ENCODE measurements at places on chromosomes 16 and 17. TPM values are rescaled to one million over a fixed set of nuclear protein-coding genes. Genes with fewer than 3 reads are reported as not detected.
A peak's percentile ranks its signal among the peaks of the same experiment; 100 is the strongest.

Gene HOXB7
- polyA plus RNA-seq, result 1.8 TPM

DNA sequence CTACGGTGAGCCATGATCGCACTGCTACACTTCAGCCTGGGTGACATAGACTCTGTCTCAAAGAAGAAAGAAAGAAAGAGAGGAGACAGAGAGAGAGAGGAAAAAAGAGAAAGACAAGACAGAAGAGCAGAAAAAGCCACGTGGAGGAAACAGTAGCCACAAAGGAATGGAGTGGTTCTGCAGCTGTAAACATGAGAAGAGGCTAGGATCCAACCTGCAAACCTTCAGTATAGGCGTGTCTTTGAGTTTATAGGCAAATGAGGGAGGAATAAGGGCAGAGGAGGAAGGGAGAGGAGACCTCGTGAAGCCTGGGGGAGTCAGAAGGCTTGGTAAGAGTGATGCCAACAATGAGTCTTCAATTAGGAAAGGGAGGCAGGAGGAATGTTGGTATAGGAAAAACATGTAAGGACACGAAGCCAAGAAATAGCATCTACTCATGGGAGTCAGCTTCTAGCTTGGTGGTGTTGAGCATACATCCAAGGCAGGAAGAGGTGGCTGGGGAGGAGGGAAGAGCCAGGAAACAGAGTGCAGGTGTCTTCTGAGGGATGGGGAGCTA lies 3.9 kb downstream of the MED9 start:
- no peak for DNase-seq

DNA sequence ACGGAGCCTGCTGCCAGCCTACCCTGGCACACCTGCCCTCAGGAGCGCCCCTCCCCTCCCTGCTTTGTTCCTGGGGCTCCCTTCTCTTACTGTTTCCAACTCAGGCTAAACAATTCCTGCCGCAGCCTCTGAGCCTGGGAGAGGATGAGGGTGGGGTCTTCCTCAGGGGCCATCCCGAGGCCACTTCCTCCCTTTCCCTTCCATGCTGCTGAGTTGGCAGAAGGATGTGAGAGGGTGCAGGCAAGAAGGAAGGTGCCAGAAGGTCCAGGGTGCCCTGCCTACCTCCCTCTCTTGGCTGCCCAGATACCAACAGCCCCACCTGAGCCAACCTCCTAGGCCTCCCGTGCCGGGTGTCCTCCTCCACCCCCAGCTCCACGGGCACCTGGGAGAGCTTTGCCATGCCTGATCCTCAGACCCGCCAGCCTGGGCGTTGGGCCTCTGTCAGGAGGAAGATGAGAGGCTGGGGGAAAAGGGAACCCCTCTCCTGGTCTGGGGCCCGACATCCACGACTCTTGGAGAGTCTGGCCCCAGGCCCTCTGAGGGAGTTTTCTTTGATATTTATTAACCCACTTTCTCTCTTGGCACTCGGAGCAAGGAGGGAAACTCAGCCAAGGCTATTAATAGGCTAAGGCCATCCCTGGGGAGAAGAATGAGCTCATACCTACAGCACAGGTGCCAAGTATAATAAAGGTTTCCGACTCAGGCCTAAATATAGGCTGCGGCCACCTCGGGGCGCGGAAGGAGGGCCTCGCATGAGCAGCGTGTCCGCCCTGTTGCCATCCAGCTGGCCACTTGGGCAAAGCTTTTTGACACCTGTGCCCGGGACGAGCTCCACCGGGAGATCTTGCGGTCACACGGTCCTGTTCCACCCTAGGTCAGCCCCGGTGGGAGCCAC lies 232.0 kb downstream of the ENGASE start:
- DNase-seq, result no peak

- no peak for DNase-seq
Observed at GRCh38 chr17:40910441-40910841, 25.4 kb upstream of the KRT20 start.

GRCh38 chr17:8921147-8921546 lies 44.4 kb downstream of the PIK3R5 start:
- DNase-seq, result no peak

Gene OR4D1
- polyA plus RNA-seq, result not detected

GRCh38 chr16:48197294-48197693 lies 41.5 kb upstream of the ABCC12 start:
- DNase-seq, result no peak

- DNase-seq, result no peak
Observed at GRCh38 chr17:55334881-55335540, 70.3 kb downstream of the HLF start.

DNA sequence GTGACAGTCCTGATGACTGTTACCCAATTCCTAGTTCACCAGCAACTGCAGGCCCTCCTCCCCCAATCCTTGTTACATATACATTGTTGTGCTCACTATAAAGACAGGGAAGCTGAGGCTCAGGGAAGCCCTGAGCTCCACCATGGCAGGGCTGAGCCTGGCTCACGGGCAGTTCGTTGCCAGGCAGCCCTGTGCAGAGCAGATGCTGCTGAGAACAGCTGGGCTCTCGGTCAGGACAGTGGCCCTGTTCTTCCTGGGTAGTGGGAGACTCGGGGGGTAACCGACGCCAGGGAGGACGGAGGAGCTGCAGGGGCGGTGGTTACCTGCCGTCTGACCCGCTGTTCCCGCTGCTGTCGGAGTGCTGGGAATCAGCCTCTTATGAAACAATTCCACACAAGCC lies 80.9 kb upstream of the ZNF469 start:
- DNase-seq, result no peak

- no peak for DNase-seq
Observed at GRCh38 chr17:27485716-27486495, 29.7 kb downstream of the KSR1 start.

- DNase-seq, result no peak
Observed at GRCh38 chr17:69733171-69734012, 318.9 kb downstream of the MAP2K6 start.

DNA sequence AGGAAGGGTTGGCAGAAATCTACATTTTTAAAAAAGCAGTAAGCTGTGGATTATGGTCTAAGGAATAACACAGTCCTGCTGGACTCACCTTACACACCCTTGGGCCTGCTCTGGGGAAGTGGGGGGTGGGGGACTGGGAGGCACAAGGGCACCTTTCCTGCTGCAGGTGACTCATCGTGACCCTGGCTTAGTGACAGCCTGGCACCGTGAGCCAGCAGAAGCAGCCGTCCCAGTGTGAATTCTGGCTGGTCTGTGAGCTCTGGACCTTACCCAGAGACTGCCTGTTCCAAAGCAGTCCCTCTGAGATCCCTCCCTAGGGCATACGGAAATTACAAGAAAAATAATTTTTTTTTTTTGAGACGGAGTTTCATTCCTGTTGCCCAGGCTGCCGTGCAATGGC lies 4.2 kb upstream of the CRK start:
- DNase-seq, result no peak

DNA sequence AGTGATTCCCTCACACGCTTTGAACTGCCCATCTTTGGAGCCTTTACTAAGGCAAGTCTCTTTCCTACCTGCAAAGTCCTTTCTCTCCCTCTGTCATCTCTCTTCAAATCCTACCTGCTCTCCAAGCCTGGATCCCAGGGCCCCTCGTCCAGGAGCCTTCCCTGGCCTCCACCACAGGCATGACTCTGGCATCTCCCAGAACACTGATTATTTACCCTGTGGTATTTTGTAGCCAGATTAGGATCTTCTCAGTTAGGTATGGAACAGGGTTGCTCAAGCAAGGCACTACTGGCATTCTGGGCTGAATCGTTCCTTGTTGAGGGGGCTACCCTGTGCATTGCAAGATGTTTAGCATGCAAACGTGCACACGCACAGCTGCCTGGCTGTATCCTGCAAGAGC lies 31.9 kb upstream of the POLR3E start:
- DNase-seq, result no peak

Gene HIGD1B
- 4.2 TPM for polyA plus RNA-seq

GRCh38 chr16:27671410-27671809 lies 121.5 kb downstream of the KATNIP start:
- DNase-seq, result no peak

DNA sequence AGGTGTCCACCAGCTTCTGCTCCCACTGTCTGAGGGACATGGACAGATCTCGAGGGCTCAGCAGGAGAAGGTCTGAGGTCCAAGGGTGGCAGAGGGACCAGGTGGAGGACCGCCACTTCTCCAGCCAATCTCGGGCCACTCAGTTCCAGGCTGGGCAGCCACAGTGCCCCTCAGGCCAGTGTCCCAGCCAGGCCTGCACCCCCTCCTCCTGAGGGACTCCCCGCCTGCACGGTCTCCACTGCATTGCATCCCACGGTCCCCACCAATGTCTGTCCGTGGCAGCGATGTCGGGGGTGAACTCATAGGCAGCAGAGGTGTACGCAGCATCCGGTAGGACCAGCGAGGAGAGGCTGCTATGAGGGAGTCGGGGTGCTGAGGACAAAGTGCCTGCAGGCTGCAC lies 64.2 kb upstream of the DOC2B start:
- no peak for DNase-seq

GRCh38 chr16:72959301-72959996 lies 88.5 kb downstream of the ZFHX3 start:
- no peak for DNase-seq

GRCh38 chr17:75549246-75550138 lies 24.0 kb downstream of the LLGL2 start:
- DNase-seq, result no peak

Gene SHBG
- polyA plus RNA-seq, result 0.51 TPM

GRCh38 chr17:55546481-55546880 lies 35.2 kb upstream of the SMIM36 start:
- no peak for DNase-seq

GRCh38 chr17:39144416-39144840 lies 7.0 kb downstream of the PLXDC1 start:
- DNase-seq, result peak; percentile 94

Gene G6PC1
- not detected for polyA plus RNA-seq

- DNase-seq, result no peak
Observed at GRCh38 chr16:67672306-67672705, 5.7 kb downstream of the C16orf86 start.

DNA sequence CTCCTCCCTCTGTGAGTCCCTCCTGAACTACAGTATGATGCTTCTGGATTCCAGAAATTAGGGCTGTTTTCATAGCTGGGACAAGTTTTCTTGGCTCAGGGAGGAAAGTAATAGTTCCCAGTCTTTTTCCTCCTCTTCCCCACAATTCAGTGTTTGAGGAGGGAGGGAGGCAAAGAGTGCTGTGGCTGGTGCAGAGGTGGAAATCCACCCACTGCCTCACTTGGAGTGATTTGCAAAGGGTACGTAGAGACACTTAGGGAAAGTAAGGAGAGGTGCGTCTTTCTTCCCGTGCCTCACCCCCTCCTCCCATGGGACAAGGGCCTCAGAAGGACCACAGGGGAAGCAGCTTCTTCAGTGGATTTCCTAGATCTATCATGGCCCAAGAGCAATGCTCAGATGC lies 21.9 kb downstream of the SDK2 start:
- no peak for DNase-seq

GRCh38 chr16:11636172-11636721 lies 32.0 kb upstream of the SNN start:
- DNase-seq, result no peak

GRCh38 chr17:69523244-69523861 lies 108.9 kb downstream of the MAP2K6 start:
- no peak for DNase-seq

DNA sequence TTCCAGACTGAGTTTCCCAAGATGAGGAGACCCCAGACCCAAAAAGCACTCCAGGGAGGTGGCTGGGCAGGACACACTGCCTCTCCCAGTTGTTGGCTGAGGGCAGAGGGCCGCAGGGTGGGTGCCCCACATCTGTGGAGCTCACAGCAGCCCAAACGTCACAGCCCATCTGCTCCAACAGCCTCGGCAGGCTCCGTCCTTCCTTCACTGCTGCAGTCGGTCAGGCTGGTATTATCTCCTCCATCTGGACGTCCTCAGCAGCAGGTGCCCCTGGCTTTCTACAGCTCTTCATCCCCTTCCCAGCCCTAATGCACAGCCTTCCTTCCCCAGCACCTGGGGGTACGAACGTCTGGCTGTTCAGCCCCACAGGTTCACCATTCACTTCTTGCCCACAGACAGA lies 55.2 kb downstream of the PRMT7 start:
- no peak for DNase-seq

GRCh38 chr17:31596382-31597323 lies 205.2 kb downstream of the RAB11FIP4 start:
- DNase-seq, result no peak

- no peak for DNase-seq
Observed at GRCh38 chr16:56616608-56617211, 8.3 kb downstream of the MT2A start.

DNA sequence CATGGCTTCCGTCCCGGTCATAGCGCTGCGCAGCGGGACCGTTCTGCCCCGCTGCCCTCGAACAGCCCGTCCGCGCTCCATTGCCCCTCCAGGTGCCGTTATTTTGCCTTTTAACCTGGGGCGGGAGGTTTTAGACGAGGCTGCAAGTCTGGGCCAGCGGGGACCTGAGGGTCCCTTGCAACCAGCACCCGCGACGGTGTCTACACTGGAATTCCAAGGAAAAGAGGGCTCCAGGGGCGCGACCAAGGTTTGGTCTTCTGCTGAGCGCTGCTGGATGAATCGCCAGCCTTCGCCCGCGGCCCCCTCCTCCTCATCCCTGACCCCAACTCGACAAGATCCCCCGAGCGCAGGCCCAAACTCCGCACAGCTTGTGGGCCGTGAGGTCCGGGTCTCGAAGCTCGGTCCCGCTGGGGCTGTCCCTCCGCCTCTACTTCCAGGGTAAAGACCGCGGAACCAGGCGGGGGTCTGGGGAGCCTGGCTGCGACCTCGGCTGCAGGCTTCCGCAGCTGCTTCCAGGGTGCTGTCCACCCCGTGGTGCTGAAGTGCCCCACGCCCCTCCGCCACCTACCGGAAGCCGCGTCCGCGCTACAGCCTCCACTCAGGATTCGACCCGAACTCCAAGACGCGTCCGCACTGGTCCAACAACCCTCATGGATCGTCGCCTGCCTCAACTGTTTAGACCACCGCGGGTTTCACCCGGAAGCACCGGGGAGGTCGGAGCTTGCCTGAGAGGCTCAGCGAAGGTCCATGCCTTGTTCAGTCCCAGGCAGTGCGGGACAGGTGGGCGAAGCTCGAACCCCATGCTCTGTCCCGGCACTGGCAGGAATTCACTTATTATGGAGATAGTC lies 10.1 kb upstream of the CA4 start:
- DNase-seq, result no peak

DNA sequence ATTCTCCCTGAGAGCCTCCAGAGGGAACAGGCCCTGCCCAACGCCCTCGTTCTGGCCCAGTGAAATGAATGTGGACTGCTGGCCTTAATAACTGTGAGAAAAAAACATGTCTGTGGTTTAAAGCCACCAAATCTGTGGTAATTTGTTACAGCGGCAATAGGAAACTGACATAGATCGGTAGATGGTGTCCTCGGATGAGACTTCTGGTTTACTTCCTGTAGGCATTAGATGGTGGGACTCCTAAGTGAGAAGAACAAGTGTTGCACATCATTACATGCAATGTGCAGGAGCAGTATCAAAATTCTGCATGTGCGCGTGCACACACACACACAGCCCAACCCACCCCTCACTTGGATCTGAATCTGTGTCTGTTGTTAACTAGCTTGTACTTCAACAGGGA lies 42.0 kb downstream of the CDK5R1 start:
- no peak for DNase-seq

DNA sequence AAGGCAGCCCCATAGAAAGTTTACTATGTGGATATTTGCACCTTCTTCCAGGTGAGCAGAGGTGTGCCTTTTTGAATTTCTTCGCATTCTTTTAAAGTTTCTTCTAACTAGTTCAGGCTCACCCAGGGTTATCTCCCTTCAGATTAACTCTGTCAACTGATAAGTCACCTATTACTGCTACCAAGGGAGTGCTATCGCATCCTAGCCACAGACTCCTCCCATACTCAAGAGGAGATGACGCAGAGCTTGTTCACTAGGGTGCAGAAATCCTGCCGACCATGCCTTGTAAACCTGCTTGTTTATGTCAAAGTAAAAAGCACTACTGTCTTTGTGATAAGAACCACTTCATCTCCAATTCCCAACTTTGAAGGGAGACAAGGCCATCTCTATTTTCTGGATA lies 390.1 kb downstream of the RBFOX1 start:
- DNase-seq, result no peak

All from forelimb muscle (tissue), 1 donor.